HEK293T (cell line): ENCODE measurements at places on chromosomes 1 and 21.

- DNase-seq: peak; percentile 91
These were observed 10.0 kb upstream of the ARHGAP29 start for GRCh38 chr1:94247138-94248094.

- DNase-seq: no peak
These were observed 30.0 kb downstream of the KNCN start for GRCh38 chr1:46521414-46521813.

- no peak for DNase-seq
These were observed 184.4 kb downstream of the GRIK3 start for GRCh38 chr1:36849956-36850355.

DNA sequence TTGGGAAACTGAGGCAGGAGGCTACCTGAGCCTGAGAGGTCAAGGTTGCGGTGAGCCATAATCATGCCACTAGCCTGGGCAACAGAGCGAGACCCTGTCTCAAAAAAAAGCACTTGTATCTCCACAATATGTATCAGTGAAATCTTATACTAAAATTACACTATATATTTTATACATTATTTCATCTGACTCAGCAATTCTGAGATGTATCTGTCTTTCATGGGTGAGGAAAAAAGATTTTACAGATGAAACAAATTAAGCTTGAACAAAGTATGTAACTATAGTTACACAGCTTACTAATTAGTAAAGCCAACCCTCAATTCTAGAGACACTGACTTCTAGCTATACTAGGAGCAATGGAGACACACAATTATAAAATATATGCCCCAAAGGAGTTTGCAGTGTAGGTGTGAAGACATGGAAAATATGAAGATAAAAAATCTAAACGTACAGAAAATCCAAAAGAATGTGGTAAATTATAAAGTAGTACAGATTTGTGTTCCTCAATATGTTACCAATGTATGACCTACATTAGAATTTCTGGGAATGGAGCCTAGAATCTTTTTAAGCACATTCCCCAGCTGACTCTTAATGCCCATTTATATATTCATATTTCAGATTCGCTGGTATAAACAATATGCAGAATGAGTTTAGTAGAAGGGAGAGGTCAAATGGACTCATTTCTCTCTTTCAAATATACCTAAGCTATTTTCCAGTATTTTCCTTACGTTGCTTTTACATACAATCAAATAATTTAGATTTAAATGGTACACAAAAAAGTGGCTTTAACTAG, 14.6 kb downstream of the GTF2B start:
- DNase-seq: no peak
